ENCODE measurements at places on chromosomes 1 and 21.

GRCh38 chr1:166176416-166176815 lies 9.6 kb upstream of the FAM78B start:
- DNase-seq: no peak

DNA sequence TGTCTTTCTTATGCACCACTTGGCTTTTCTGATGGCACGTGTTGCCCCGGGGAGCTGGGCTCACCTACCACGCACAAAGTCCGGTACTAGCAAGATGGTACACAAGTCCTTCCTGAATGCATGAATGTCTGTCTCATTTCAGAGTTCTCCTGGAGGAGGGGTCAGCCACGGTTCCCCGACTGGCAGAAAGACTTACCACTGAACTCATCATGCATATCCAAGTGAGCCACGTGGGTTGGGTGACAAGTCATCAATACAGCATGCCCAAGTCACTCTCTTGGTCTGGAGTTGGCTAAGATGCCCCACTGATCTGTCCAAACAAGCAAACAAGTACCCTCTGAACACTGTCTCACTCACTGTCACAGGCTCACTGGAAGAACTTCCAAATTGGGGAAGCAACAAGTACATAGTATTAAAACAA lies 28.6 kb upstream of the MX1 start:
- no peak for DNase-seq

DNA sequence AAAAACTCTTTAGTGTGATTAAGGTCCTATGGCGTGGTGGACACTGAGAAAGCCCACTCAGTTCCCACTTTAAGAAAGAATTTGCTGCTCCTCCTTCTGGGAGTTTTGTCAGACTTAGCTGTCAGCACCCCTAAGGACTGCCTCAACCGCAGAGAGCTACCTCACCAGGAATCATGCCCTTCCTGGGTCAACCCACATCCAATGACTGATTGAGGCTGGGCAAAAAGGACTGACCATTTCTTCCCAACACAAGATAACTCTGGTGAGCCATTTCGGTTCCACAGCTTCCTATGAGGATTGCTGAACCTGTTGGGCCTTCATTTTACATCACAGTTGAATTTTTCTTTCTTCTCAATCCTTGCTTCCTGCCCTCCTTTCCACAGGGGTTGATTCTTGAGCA lies 197.9 kb downstream of the NCAM2 start:
- no peak for DNase-seq

DNA sequence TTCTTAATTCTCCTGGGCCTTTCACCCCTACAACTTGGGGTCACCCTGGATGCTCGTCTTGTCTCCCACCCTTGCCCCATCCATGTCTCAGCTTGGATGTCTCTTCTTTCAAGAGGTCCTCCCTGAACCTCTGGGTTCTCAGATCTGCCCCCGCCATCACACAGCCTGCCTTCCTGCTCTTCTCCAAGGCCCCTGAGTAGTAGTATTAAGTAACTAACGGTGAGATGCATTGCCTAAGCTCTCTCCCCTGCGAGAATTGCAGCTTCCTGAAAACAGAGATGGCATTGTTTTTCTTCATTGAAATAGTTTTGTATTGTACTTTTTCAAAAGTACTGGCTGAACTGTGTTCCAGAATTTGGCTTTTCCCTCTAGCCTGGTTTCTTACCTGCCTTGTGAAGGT lies 16.0 kb downstream of the MIIP start:
- no peak for DNase-seq

DNA sequence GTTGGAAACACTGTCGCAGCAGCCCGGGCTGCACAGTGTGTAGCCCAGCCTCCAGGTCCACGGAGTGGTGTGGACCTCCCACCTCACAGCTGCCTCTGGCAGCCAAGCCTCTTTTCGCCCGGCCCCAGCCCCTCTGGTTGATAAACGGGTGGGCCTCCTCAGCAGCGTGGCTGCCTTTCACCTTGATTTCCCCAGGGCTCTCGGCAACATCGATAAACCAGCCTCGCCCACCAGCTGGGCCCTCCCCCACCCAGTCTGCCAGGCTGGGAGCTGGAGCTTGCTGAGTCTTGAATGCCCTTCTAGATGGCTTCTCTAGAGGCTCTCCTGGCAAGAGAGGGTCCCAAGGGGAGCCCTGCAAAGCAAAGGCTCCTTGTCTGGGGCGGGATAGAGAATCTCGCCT lies 31.0 kb upstream of the LHX4 start:
- no peak for DNase-seq

DNA sequence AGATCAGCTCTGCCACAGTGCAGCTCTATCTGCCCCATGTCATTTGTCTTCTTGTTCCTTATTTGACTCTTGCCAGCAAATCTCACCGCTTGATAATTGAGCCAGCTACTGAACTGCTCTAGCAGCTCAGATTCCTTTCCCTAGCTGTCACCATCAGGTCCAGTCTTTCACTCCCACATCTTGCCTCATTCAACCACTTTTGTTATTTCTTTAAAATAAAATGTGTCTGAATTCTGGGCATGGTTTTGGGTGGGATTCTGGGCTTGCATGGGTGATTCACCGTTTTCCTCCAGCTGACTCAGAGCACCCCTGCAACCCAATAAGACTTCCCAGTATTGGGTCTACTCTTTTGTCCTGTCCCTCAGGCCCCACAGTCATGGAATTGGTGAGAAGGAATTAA lies 215.7 kb downstream of the DSCAM start:
- no peak for DNase-seq

GRCh38 chr1:110341872-110342331 lies 2.7 kb downstream of the RBM15 start:
- no peak for DNase-seq

DNA sequence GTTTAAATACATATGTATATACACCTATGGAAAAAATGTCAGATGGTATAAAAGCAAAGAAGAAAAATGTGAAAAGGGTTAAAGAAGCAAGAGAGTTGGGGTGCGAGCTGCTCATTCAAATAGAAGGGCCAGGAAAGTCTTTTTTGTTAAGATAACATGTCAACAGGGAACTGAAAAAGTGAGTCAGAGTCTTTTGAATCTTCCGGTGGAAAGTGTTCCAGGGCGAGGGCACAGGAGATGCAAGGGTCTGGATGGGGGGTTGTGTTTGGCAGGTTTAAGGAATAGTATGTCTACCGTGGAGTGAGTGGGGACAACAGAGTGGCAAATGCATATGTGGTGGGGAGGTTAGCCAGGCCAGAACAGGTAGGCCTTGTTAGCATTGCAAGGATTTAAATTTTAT lies 22.2 kb upstream of the GNG12 start:
- no peak for DNase-seq

GRCh38 chr1:109762821-109763645 lies 690 bp downstream of the EPS8L3 start:
- no peak for DNase-seq

GRCh38 chr1:159341736-159342135 lies 39.6 kb downstream of the FCER1A start:
- DNase-seq: no peak

- DNase-seq: no peak
Measured at GRCh38 chr1:180921891-180922630, 9.4 kb downstream of the KIAA1614 start.

GRCh38 chr1:75083223-75083622 lies 51.0 kb upstream of the LHX8 start:
- no peak for DNase-seq

GRCh38 chr1:46488343-46489168 lies 1.1 kb upstream of the DMBX1 start:
- no peak for DNase-seq

GRCh38 chr21:16534408-16535101 lies 804.8 kb downstream of the USP25 start:
- DNase-seq: no peak

DNA sequence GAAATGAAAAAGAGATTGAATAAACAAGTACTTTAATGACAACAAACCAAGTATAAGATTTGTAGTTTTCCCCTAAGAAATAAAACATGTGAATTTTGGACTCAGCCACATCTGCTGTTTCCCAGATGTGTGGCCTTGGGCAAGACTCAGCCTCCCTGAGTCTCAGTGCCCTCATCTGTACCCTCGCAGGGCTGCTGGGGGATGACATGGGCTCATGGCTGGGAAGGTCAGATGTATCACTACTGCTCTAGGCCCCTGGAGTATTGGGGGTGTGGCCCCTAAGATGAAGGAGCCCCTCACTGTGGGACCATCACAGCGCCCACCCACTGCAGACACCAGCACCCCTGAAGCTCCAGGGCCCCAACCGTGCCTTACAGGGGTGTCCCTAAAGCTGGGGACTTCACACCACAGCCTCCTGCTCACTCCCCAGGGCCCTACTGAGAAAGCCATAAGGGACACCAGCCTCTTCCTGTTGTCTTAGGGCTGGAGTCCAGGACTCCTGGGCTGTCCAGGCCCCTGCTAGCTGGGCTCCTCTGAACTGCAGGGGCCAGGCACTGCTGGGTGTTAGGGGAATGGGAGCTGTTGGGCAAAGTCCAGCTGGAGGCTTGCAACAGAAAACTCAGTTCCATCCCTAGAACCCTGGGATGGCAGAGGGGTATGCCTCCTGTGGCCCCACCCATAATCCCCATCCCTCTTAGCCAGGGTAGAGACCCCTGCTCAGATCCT lies 104.0 kb upstream of the WNT4 start:
- no peak for DNase-seq

- DNase-seq: no peak
Measured at GRCh38 chr1:205600085-205600484, 31.7 kb downstream of the ELK4 start.

DNA sequence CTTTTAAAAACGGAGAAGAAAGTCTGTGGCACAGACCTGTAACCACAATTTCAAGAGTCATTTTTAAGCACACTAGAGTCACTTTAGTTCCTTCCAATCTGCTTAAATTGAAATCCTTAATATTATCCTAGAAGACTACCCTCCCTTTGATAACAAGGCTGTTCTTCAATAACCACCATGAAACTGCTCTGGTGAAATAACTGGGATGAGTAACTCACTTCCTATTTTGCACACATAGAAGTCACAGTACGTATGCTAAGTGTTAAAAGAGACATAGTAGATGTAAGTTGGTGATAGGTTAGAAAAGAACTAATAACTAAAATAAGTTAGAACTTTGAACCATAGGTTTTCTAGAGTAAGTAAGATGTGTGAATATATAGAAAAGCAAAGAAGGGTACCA lies 107.8 kb downstream of the NME7 start:
- DNase-seq: no peak

DNA sequence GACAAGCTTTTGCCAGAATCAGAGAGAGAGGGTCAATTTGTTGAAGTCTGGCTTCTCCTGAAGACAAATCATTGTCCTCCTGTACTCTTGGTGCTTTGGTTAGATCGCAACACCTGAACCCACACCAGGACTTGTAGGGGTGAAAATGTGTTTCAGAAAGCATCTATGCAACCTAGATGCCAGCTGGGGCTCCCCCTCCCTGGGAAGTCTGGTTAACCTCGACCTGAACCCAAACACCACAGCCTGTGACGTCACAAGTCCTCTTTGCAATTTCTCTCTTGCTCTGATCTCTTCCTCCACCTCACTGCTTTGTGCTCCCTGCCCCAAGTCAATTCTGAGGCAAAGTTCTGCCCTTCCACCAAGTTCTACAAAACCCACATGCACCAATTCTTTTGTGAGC lies 42.8 kb upstream of the USP24 start:
- peak; percentile 11 for DNase-seq

DNA sequence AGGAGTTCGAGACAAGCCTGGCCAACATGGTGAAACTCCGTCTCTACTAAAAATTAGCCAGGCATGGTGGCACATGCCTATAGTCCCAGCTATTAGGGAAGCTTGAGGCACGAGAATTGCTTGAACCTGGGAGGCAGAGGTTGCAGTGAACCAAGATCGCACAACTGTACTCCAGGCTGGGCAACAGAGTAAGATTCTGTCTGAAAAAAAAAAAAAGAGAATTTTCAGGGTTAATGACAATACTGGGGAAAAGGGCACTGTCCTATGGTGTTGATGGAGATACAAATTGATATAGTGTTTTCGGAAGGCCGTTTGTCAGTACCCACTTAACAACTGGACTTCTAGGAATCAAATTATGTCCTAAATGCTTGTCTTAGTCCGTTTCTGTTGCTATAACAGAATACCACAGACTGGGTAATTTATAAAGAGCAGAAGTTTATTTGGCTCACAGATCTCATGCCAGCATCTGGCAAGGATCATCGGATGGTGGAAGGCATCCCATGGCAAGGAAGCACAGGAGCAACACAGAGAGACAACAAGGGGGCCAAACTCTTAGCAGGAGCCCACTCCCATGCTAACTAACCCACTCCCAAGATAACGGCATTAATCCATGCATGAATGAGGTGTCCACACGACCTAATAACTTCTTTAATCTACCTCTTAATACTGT lies 41.3 kb downstream of the ZBTB8A start:
- no peak for DNase-seq
